ENCODE measurements at places on chromosomes 12 and 14.
A peak's percentile ranks its signal among the peaks of the same experiment; 100 is the strongest.

DNA sequence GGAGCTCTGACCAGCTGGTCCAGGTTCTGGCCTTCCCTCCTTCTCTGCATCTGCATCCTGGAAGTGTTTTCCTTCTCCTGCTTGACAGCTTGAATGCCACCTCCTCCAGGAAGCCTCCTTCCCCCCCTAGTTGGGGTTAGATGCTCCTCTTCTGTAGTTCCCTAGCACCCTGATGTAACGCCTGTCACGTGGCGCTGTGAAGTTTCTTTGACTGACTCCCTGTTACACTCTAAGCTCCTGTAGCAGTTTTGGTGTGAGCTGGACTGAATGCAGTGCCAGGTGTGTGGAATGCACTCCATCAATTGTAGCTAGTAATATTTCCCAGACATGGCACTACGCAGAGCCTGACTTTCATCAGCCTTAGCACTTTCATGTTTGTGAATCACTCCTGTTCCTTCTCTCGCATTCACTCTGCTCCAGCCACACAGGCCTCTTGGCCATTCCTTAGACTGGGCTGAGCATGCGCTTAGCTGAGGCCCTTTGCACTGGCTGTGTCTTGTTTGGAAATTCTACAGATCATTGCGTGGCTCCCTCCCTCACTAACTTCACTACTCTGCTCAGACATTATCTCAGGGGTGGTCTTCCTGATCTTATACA is 2.1 kb upstream of the FAIM2 start:
- no peak for DNase-seq

- no peak for DNase-seq
Observed at GRCh38 chr14:50855558-50855957, 16.3 kb upstream of the ABHD12B start.

DNA sequence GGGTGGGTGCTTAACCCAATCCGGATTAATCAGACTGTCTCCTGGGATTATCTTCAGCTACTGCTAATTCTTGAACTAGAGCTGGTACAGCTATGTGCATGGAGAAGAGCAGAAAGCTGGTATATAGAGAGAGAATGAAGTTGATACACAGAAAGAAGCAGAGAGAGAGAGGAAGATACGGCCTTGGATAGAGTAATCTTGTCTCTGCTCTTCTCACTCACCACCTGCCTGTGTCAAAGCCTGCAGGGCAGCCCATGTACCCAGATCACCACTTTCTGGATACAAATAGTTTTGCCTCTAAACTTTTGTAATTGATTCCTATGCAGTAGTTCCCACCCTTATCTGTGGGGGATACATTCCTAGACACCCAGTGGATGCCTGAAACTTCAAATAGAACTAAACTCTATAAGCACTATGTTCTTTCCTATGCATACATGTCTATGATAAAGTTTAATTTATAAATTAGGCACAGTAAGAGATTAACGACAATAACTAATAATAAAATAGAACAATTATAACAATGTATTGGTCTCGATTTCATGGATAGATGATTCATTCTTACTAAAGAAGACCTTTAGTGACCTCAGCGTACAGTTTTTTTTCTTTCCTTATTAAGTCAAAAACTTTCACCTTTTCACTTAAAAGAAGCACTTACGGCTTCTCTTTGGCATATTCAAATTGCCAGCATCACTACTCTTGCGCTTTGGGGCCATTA is 45.5 kb downstream of the YEATS4 start:
- no peak for DNase-seq

- no peak for DNase-seq
Observed at GRCh38 chr12:78746001-78746400, 118.6 kb upstream of the SYT1 start.

DNA sequence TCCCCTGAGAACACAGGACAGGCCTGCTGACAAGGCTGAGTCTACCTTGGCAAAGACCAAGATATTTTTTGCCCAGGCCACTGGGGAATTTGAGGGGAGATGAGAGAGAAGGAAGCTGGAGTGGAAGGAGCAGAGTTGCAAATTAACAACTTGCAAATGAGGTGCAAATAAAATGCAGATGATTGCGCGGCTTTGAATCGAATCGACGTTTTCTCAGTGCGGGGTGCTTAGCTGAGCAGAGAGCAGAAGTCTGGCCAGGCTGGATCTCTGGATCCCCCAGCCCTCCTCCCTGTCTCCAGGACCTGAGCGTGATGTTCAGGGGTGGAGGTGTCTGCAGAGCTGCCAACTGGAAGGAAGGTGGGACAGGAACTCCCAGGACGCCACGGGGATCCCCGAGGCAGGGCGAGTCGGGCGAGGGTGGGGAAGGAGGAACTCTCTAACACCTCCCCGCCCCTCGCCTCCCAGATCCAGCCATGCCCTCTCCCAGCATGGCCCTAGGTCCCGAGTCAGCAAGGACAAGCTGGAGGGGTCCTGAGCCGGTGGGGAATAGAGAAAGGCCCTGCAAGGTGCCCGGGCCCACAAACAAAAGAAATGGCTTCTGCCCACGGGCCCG is 527 bp upstream of the CARMIL3 start:
- no peak for DNase-seq

- no peak for DNase-seq
Observed at GRCh38 chr12:32727237-32727636, 28.5 kb downstream of the YARS2 start.

DNA sequence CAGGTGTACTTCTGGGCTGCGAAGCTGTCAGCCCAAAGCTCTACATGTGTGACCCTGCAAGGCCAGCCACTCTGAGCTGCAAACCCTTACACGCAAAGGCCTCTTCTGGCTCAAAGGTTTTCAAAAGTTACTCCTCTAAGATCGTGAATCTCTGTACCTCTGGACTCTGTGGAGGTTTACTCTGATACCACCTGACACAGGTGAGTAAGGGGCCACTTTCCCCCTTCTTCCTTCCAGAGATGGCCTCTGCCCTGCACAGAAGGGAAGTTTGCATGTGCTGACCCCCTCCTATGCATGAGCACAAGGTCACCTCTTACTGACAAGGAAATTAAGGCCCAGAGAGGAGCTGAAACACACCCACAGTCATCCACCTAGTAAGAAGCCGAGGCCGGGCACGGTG is 14.5 kb downstream of the ITPK1 start:
- no peak for DNase-seq

DNA sequence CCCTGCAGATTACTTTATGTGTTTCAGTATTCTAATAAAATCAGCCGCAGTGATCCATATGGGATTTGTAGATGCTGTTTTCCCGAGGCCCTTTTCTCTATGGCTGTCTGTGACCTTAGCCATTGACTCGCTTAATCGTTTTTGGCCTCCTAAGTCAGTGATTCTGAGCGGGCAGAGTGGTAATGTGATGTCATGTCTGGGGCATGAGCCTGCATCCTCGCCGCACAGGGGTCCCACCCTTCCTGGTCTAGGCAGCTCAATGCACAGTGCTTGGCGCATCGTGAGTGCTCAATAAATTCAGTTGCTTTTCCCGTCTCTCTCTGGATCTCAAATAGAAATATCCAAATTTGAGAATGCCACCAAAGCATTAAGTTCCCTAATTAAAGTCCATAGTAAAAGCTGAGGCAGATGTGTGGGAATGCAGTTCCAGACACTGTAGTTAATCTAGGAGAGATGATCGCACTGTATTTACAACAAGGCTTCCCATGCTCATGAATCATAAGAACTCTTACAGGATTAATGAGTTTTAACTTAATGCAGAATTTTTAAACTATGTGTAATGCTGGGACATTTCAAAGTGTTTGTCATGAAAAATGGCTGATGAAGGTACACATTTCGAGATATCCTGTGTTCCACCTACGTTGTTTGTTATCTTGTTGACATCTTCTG is 29.3 kb downstream of the HMGA2 start:
- no peak for DNase-seq

DNA sequence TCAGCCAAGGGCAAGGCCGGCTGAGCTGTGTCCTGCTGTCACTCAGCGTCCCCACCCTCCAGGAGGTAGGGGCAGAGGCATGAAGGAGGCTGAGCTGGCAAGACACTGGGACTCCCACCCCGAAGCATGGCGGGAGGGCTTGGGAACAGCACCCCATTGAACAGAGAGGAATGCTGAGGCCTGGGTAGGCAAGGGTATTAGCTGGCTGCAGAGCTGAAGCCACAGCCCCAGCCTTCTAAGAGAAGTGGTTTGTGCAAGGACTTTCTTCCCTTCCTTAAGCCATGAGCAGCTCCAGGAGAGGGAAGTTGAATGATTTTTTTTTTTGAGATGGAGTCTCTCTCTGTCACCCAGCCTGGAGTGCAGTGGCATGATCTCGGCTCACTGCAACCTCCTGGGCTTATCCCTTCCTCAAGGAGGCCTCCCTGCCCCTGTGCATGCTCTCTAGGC is 6.6 kb upstream of the CFAP73 start:
- DNase-seq = no peak

GRCh38 chr12:4271717-4272423 is 1.7 kb upstream of the CCND2 start:
- peak; percentile 86 for DNase-seq

GRCh38 chr12:52132754-52133161 is 53.3 kb downstream of the SMIM41 start:
- no peak for DNase-seq

- no peak for DNase-seq
Observed at GRCh38 chr12:51836041-51836826, 12.3 kb downstream of the FIGNL2 start.

- no peak for DNase-seq
Observed at GRCh38 chr12:86265329-86265695, 9.1 kb upstream of the MGAT4C start.

- DNase-seq = no peak
Observed at GRCh38 chr14:83044001-83044400, 1510.3 kb upstream of the SEL1L start.

DNA sequence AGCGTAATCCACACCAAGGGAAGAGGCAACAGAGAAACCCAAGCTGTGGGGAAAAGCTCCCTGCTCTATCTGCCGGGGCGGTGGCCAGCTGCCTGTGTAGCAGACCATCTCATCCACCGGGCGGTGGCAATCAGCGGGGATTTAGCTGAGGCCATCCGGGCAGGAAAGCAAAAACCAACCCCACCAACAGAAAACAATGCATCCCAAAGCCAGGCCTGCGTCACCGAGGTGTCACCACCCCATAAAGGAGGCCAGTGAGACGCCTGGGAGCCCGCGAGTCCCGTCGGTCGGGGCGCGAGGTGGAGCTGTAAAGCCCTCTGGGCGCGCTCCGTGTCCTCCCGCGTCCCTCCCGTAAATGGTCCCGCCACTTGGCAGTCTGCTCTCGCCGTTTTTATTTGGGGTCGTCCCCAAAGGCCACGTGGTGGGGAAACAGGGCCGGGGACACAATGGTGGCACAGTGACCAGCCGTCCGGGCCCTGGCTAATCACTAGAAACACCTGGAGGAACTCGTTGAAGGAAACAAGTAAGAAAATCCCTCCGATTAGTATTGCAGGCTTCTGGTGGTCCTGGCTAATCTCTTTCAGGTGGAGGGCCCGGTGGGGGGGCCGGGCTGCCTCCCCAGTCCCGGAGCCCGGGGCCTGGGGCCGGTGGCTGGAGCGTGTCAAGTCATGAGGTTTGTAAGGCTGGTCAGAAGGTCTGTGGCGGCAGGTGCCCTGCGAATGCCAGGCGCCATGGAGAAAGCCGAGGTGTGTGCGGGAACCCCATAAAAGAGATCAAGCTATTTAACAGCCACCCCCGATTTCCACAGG is 94.7 kb upstream of the GSC start:
- no peak for DNase-seq

DNA sequence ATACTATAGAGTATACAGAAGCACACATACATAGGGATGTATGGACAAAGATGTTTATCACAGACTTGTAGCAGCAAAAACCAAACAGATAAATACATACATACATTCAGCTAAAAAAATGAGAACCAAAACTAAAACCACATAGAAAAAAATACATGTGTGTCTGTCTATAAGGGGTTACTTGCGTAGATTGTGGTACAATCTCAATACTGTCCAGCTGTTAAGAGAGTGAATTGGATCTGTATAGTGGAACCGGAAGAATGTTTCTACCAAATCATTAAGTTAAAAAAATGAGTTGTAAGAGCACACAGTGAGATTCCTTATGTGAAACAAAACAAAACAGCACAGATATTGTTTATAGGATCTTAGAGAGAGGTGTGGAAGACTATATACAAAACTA is 44.2 kb upstream of the DCD start:
- DNase-seq = no peak

All from stimulated activated CD8-positive, alpha-beta memory T cell treated with anti-CD3 and anti-CD28 coated beads, Interleukin-4, amount 100 ng/mL, for 4 hours (primary cell).